ENCODE measurements at places on chromosomes 13 and 19. TPM values are rescaled to one million over a fixed set of nuclear protein-coding genes. Genes with fewer than 3 reads are reported as not detected.

- no peak for DNase-seq
Measured at GRCh38 chr13:61700620-61701019, 285.0 kb upstream of the PCDH20 start.

GRCh38 chr13:21739771-21740170, 68.9 kb downstream of the FGF9 start:
- no peak for DNase-seq

GRCh38 chr13:69903081-69903480, 204.5 kb upstream of the ATXN8OS start:
- no peak for DNase-seq

TEX26 gene
- not detected for total RNA-seq

AMER2 gene
- not detected for total RNA-seq

RNF17 gene
- 0.18 TPM for total RNA-seq

DNA sequence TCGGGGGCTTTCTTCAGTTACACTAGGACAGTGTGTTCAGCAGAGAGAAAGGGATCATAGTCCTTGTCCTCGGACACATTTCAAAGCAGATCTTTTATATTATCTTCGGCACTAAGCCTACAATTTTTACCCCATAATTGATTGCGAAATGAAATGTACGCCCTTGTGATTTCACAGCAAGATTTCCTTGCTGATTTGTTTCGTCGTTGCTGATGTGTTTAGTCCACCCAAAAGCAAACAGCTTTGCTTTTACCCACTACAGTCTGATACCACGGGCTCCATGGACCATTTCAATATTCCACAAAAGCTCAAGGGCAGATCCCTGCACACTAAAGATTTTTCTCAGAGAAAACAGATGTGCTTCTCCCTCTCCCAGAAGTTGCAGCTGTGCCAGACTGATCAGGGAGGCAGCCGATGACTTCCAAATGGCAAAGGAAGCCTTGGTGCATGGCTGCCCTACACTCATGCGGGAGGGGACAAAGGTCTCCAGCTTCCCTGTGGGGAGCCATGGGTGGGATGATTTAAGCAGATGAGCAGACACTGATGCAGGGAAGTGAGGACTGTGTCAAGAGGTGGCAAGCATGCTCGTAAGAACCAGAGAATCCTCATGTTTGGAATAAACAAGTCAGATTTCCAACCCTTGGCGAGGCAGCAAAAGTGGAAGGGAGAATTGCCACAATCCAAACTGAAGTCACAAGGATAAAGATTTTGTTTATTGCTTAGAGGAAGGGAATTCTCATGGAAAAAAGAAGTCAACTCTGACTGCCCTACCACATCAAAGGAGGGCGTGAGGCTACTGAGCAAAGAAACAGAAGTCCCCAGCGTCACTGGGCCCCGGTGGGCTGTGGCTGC, 81.1 kb downstream of the STK24 start:
- no peak for DNase-seq

NOP53 gene
- total RNA-seq, result 285 TPM

CEACAM7 gene
- 2,156 TPM for total RNA-seq

DNA sequence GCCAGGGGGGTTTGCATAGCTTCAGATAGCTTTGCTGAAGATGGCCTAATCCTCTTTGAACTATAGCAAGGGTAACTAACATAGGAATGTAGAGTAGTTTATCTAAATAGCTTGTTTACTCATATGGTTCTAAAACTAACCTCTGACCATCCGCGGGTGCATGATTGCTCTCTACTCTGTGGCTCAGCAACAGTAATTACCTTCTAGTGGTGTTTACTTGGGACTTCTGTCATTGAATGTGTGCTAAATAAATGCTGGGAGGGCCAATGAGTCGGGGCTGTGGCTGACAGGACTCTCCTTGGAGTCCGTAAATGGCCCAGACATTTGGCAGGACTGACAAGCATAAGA, 1461.9 kb downstream of the UQCRFS1 start:
- DNase-seq, result no peak

- no peak for DNase-seq
Measured at GRCh38 chr13:98829541-98829940, 77.1 kb upstream of the SLC15A1 start.

DNA sequence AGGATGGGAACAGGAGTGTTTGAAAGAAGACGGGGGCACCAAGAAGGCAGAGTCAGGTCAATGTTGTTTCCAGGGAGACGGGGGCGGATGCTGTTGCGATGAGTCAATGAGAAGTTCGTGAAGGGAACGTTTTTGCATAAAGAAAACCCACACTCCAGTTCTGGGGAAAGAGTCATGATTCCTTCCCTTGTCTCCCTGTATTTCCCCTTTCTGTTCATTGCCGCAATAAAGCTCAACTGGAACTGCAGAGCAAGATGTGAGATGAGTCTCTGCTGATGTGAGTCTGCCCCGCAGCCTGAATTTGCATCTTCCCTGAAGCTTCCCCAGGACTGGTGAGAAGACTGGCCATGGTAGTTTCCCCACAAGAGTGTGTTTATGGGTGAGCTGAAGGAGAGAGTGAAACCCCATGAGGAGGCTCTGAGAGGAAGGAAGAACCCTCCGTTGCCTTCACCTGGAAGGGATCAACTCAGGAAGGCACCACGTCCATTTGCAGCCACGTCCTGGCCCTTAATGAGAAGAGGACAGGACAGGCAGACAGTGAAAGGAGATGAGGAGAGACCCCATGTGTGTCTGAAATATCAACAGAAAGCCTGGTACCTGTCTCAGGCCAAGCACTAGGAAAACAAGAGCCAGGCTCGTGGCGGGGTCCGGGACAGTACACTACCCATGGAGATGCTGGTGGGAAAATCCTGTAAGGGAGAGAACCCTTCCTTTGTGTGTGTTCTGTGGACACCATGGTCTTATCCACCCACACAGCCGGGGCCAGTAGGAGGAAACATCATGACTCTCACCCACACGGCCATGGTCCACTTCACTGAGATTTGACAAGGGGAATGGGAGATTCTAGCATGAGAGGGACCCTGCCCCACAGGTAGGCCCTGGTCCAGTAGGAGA, 13.7 kb downstream of the LILRA1 start:
- no peak for DNase-seq

DNA sequence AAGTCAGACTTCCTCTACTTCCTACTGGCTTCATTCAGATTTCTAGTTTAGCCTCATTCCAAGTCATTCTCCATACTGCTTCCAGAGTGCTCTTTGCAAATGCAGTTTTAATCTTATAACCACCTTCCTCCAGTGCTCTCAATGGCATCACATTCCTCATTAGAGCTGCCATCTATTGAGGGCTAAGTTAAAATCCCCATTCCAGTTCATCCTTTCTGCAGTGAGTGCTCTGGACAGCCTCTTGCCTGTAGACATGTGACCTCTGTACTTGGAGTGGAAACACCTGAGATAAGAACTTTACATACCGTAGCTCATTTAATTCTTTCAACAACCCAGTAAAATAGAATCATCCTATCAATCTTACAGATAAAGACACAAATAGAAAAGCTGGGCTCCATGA, 57.9 kb upstream of the MAB21L1 start:
- no peak for DNase-seq

DNA sequence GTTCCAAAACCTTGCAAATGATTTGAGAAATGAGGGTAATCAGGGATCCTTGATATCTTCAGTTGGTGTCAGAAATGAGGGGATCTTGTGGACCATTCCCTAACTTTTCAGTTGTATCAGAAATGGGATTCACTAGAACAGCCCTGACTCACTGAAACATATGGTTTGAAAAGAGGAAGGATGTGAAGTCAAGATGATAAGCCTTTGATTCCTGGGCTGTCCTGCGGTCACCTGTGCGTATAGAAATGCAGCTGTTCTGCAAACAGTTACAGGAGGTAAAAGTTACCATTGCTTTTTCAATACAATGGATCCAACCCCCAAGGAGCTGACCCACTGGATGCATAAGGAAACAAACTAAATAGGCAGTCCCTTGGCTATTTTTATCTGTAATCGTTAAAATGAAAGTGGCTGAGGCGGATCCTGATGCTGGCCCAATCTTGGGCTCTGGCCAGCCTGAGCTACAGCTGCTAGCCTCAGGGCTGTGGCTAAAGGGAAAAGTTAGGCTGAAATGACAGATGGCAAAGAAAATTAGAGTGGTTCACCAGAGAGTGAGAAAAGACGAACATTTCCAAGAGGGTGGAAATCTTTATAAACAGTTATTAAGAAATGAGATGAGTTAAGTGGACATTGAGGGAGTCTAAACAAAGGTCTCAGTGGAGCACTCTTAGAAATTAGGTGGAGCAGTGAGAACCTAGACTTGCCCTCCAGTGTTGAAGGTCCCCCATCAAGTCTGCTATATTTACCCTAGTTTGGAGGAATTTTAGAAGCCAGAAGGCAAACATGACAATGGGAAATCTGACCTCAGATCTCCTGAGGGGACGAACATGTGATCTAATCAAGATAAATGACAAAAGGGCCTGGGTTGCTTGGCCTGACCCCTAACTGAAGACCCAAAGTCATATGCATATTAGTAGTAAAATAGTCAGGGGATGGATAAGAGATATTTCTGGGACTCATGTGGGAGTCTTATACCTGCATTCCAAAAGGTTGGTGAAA, 7.6 kb downstream of the SIGLECL1 start:
- DNase-seq, result no peak

GRCh38 chr13:99496184-99497142, 4.8 kb upstream of the TM9SF2 start:
- DNase-seq, result peak; percentile 44

DNA sequence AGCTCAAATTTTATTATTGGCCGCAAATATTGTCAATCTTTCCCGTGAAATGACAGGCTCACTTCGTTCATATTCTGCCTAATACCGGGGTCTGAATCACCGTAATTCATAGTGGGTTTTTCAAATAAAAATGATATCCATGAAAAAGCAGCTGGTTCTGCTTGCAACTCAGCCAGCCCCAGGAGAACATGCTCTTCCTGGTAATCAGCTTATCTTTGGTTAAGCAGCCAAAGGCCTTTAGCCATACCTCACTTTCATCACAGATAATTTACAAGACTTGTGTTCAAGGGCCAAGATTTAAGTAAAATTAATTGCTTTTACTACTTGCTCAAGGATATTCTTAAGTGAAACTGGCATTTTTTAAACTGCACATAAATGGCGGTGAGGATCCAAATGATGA, 22.5 kb downstream of the RNASEH2B start:
- DNase-seq, result no peak

DNA sequence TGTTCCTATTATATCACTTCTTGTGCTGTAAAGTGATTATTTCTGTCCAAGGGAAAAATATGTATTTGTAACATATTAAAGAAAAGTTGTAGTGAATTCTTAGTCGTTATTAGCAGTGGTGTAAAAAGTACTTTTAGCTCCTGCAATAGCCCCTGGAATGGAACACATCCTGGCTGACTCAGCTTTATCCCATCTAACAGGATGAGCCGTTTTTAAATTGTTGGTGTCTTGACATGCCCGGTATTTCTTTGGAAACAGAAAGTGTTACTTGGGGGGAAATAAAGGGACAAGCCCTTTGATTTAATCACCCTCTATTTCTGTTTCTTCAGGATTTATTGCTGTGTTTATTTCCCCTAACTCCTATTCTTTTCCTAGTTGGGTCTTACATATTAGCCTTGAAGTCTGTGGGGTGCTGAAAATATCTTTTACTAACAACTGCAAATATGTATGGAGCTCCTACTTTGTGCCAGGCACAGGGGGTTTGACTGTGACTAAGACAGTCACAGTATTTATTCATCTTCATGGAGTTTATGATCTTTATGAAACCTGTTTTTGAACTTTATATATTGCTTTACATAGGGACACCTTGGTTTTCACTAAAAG, 17.9 kb downstream of the COG3 start:
- no peak for DNase-seq

- no peak for DNase-seq
Measured at GRCh38 chr19:7067716-7068115, 1.8 kb upstream of the ZNF557 start.

- DNase-seq, result no peak
Measured at GRCh38 chr13:61148691-61149315, 266.8 kb downstream of the PCDH20 start.

DNA sequence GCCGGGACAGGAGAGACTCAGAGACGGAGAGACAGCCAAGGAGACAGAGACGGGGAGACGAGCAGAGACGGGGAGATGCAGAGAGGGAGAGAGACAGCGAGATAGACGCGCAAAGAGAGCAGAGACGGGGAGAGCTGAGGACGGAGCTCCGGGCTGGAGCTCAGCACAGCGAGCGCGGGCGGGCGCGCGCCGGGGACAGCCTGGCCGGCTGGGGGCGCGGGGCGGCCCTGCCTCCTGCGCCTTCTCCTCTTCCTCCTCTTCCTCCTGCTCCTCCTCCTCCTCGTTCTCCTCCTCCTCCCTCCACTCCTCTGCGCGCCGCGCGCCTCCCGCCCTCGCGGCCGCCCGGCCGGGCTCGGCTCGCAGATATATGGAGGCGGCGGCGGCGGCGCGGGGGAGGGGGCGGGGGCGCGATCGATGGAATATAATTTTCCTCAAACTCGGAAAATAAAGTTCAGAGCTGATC, at the start of gene ERFL:
Gene ERFL, minus strand, starts transcription at position 229 of the 463 bp plus-strand sequence. CDS start 15,530 bp downstream, outside the sequence.
- peak; percentile 32 for DNase-seq

DNA sequence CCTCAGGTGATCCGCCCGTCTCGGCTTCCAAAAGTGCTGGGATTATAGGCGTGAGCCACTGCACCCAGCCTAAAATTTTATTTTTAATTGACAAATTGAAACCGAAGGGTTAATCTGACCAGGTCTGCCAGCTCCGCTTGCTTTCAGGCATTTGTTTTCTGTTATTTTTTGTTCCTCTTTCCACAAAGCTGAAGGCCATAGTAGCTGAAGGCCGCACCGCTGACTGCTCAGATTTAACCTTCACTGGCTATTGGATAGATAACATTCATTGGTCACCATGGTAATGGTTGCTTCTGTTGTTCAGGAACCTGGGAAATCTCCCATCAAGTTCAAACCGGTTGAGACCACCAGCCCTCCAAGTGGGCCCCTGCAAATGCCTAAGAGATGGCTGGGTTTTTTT, 124.5 kb upstream of the USP29 start:
- no peak for DNase-seq

- peak; percentile 64 for DNase-seq
Measured at GRCh38 chr19:11091703-11092153, 2.5 kb downstream of the LDLR start.

DNA sequence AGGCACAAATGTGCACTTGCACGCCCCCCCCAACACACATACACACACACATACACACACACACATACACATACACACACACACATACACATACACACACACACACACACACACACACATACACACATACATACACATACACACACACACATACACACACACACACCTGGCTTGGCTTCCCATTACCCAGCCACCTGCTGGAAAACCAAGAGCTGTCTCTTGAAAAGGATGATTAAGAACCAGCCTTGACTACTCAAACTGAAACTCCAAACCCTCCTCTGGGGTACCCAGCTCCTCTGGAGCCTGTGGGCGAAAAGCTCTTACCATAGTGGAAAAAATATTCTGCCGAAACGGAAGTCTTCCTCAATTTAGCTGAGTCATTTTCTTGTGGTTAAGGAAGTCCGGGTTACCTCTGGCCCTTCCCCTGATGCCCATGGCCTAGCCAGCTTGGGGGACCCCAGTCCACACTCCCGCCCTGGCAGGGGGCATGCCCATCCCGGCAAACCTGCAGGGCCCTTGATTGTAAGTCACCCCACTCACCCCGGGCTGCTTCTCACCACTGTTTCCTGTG, 21.9 kb downstream of the CEBPA start:
- DNase-seq, result no peak

GRCh38 chr19:18427080-18427742, 8.0 kb downstream of the SSBP4 start:
- no peak for DNase-seq
